ENCODE measurements at places on chromosomes 7 and 10. TPM values are rescaled to one million over a fixed set of nuclear protein-coding genes. Genes with fewer than 3 reads are reported as not detected.

DNA sequence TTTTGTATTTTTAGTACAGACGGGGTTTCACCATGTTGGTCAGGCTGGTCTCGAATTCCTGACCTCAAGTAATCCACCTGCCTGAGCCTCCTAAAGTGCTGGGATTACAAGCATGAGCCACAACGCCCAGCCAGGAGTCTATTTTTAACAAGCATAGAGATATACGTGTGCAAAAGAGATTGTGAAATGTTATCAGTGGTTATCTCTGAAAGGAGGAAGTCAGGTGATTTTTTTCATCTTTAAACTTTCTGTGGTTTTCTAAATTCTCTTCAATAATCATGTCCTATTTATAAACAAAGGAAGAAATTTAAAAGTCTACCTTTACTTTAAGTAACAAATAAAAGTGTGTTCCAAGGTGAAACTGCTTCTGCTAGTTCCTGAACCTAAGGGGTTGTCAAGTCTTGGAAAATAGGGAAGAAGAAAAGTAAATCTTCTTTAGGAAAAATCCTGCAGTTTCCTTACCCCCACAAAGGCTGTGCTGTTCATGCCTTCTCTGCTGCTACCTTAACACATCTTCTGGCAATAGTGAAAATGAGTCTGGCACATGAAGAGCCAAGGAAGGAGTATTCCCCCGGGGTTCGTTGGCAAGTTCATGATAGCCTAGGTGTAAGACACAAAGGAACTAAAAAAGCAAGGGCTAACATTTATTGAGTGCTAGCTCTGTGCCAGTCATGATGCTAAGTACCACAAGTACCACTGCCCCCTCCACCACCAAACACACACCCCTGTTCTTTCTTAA is 51.1 kb downstream of the CYP26A1 start:
- H3K4me3 ChIP-seq, result peak overlapping the region; percentile 25
- no peaks in the 10 kb centered on the region for H3K27me3 ChIP-seq
- peaks cover 33% of the 10 kb centered on the region for H3K4me1 ChIP-seq
- H3K27ac ChIP-seq, result peak overlapping the region; percentile 33

DNA sequence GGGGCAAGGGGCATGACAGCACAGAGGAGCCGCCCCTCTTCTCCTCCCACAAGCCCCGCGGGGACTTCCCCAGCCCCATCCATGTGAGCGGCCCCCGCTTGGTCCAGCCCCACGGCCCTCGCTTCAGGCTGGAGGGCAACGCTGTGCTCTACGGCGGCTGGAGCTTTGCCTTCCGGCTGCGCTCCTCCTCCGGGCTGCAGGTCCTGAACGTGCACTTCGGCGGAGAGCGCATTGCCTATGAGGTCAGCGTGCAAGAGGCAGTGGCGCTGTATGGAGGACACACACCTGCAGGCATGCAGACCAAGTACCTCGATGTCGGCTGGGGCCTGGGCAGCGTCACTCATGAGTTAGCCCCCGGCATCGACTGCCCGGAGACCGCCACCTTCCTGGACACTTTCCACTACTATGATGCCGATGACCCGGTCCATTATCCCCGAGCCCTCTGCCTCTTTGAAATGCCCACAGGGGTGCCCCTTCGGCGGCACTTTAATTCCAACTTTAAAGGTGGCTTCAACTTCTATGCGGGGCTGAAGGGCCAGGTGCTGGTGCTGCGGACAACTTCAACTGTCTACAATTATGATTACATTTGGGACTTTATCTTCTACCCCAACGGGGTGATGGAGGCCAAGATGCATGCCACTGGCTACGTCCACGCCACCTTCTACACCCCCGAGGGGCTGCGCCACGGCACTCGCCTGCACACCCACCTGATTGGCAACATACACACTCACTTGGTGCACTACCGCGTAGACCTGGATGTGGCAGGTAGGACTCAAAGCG is 5.1 kb downstream of the AOC1 start:
- no peaks in the 10 kb centered on the region for H3K4me1 ChIP-seq
- no peak overlapping the region for H3K27ac ChIP-seq
- peaks cover 13% of the 10 kb centered on the region for H3K27me3 ChIP-seq
- DNase-seq, result no peak
- H3K36me3 ChIP-seq, result no peaks in the 10 kb centered on the region

DNA sequence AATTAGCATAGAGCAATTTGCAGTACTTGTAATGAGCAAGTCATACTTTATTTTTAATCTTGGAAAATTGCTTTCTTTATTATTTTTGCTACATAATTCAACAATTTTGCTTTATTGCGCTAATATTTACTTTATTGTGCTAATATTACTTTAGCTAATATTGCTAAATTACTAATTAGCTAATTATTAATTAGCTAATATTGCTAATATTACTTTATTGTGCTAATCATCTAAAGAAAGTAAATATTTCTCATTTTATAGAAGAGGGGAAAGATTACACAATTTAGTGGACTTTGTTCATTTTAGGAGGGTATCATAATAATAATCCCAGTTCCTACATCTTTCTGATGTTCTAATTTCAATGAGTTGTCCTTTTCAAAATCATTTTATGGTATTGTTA is 61.2 kb downstream of the RUNDC3B start:
- no peaks in the 10 kb centered on the region for H3K36me3 ChIP-seq
- no peak overlapping the region for H3K27ac ChIP-seq
- no peaks in the 10 kb centered on the region for H3K27me3 ChIP-seq
- no peak overlapping the region for H3K4me3 ChIP-seq
- no peak for DNase-seq

GRCh38 chr10:48880016-48880705 is 59.5 kb downstream of the LRRC18 start:
- no peak overlapping the region for H3K27ac ChIP-seq
- DNase-seq, result no peak
- H3K4me1 ChIP-seq, result no peaks in the 10 kb centered on the region
- H3K4me3 ChIP-seq, result no peak overlapping the region
- H3K27me3 ChIP-seq, result no peaks in the 10 kb centered on the region

The TDRD1 gene
- 0.33 TPM for total RNA-seq

- H3K27ac ChIP-seq, result no peak overlapping the region
- no peak overlapping the region for H3K4me3 ChIP-seq
- no peaks in the 10 kb centered on the region for H3K36me3 ChIP-seq
- H3K4me1 ChIP-seq, result no peaks in the 10 kb centered on the region
- peaks cover 21% of the 10 kb centered on the region for H3K27me3 ChIP-seq
Measured at GRCh38 chr7:50559881-50560280, 5.3 kb downstream of the DDC start.

DNA sequence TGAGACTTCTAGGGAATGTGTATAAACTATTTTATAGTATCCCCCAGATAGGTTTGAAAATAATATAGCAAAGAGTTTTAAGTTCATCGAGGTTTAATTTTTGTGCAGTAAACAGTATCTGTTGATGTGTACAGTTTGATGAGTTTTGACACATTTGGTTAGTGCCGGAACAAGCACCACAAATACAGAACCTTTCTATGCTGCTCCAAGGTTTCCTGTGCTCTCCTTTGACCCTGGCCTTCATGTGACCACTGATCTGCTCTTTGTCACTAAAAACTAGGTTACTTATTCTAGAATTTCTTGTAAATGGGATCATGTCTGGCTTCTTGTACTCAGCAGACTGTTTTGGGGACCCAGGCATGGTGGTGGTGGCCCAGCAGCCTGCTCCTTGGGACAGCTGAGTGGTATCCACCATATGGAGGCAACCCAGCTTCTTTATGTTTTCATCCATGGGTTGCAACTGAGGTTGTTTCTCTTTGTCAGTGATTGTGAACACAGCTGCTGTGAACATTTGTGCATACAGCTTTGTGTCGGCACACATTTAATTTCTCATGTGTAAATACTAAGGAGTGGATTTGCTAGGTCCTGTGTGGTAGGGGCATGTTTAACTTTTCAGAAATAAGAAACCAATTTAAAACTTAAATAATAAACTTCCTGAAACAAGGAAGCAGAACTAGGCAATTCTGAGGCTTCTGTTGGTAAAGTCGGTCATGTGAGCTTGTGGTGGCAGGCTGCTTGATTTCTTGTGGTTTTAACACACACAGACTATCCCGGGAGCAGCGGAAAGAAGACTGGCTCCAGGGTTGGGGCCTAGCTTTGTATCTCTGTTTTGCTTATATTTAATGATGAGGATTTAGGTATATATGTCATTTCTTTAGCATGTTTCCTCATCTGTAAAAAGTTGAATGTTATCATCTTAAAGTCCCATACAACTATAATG is 219.4 kb downstream of the ABCA13 start:
- no peak overlapping the region for H3K27ac ChIP-seq
- DNase-seq, result no peak
- H3K27me3 ChIP-seq, result no peaks in the 10 kb centered on the region
- no peaks in the 10 kb centered on the region for H3K4me1 ChIP-seq

- no peaks in the 10 kb centered on the region for H3K4me1 ChIP-seq
- no peak overlapping the region for H3K27ac ChIP-seq
- no peaks in the 10 kb centered on the region for H3K36me3 ChIP-seq
- peaks cover 2% of the 10 kb centered on the region for H3K27me3 ChIP-seq
- no peak overlapping the region for H3K4me3 ChIP-seq
- no peak for DNase-seq
Measured at GRCh38 chr10:120286280-120286679, 170.7 kb upstream of the PLPP4 start.

DNA sequence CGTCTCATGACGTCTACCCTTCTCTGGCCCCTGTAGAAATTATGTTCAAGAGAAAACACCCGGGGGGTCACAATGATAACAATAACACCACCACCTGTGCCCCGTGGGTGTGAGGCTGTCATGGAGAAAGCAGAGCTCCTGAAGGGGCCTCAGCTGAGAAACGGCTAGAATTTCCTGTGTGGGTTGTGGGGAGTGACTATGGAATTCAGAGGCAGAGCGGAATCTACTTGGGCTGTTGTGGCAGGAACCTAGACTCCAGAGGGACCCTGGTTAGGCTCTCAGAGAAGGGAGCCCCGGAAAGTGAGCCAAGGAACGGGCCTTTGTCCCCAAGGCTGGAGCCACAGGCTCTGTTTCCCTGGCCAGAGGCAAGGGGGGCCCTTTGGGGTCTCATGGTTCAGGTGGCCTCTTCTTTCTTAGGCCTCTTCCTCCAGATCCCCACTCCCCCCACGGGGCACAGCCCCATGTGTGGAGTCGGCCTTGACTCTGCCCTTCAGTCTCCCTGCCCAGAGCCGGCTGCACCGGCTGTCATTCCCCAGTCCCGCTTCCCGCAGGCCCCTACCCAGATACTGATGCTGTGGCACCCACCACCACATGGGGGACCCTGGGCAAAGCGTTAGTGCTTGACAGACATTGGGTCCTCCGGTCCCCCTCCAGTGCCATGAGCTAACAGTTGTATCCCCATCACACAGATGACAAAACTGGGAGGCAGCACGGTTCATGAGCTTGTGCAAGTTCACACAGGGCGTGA is 6.5 kb upstream of the GIMAP8 start:
- H3K4me3 ChIP-seq, result no peak overlapping the region
- H3K4me1 ChIP-seq, result peaks cover 28% of the 10 kb centered on the region
- peaks cover 16% of the 10 kb centered on the region for H3K36me3 ChIP-seq
- DNase-seq, result no peak

DNA sequence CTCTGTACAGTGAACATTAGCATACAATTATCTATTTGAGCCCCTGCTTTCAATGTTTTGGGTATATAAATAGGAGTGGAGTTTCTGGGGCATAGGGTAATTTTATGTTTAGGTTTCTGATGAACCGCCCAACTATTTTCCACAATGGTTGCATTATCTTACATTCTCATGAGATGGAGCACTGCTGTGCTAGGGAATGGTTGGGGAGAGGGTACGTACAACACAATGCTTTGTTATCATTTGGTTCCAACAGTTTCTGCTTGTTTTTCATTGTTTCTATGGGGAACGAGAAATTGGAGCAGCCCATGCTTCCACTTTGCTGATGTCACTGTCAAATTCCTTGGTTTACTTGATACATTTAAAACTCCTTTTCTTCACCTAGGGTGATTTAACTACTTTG is 1115.3 kb downstream of the REEP3 start:
- H3K4me3 ChIP-seq, result no peak overlapping the region
- H3K27me3 ChIP-seq, result no peaks in the 10 kb centered on the region
- H3K36me3 ChIP-seq, result no peaks in the 10 kb centered on the region
- H3K27ac ChIP-seq, result no peak overlapping the region
- H3K4me1 ChIP-seq, result no peaks in the 10 kb centered on the region
- no peak for DNase-seq

GRCh38 chr7:2010551-2011265 is 222.0 kb downstream of the MAD1L1 start:
- no peaks in the 10 kb centered on the region for H3K27me3 ChIP-seq
- H3K27ac ChIP-seq, result no peak overlapping the region
- H3K4me1 ChIP-seq, result peaks cover 12% of the 10 kb centered on the region
- H3K4me3 ChIP-seq, result no peak overlapping the region
- DNase-seq, result no peak

The PDE6C gene
- total RNA-seq, result not detected

DNA sequence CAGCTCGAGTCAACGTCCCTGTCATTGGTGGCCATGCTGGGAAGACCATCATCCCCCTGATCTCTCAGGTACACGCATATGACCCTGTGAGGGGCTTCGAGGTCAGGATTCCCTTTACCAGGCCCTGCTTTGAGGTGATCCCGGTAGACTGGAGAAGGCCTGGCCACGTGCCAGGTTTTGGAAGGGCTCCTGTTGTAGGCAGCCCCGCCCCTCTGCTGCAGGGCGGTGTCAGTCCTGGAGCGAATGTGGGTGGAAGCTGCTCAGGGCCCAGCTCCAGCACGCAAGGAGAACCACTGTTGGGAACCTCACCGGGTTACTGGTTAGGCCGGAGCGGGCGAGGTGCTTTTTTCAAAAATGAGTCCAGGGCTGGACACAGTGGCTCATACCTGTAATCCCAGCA is 15.6 kb downstream of the MDH2 start:
- DNase-seq, result no peak
- H3K27ac ChIP-seq, result no peak overlapping the region
- no peaks in the 10 kb centered on the region for H3K27me3 ChIP-seq
- peaks cover 87% of the 10 kb centered on the region for H3K36me3 ChIP-seq

The CHST12 gene
- total RNA-seq, result 10.3 TPM

The IQUB gene
- 0.11 TPM for total RNA-seq

The SPAM1 gene
- total RNA-seq, result not detected

- no peak overlapping the region for H3K4me3 ChIP-seq
- no peaks in the 10 kb centered on the region for H3K36me3 ChIP-seq
- no peaks in the 10 kb centered on the region for H3K27me3 ChIP-seq
- DNase-seq, result no peak
- no peaks in the 10 kb centered on the region for H3K4me1 ChIP-seq
- no peak overlapping the region for H3K27ac ChIP-seq
Measured at GRCh38 chr10:85641479-85642009, 725.1 kb downstream of the GRID1 start.

GRCh38 chr7:50367100-50367499 is 62.6 kb downstream of the IKZF1 start:
- peaks cover 93% of the 10 kb centered on the region for H3K4me1 ChIP-seq
- H3K36me3 ChIP-seq, result peaks cover 92% of the 10 kb centered on the region
- no peaks in the 10 kb centered on the region for H3K27me3 ChIP-seq
- H3K4me3 ChIP-seq, result peak overlapping the region; percentile 1
- no peak for DNase-seq

- H3K27me3 ChIP-seq, result no peaks in the 10 kb centered on the region
- H3K4me1 ChIP-seq, result peaks cover 69% of the 10 kb centered on the region
- no peak overlapping the region for H3K4me3 ChIP-seq
- H3K36me3 ChIP-seq, result no peaks in the 10 kb centered on the region
- no peak for DNase-seq
- no peak overlapping the region for H3K27ac ChIP-seq
Measured at GRCh38 chr7:24722386-24723177, 34.7 kb downstream of the GSDME start.

- H3K27ac ChIP-seq, result no peak overlapping the region
- no peak overlapping the region for H3K4me3 ChIP-seq
- no peak for DNase-seq
- H3K27me3 ChIP-seq, result no peaks in the 10 kb centered on the region
- H3K4me1 ChIP-seq, result peaks cover 4% of the 10 kb centered on the region
Measured at GRCh38 chr7:50463035-50463434, 12.9 kb upstream of the FIGNL1 start.

The ADAP1 gene
- 9.4 TPM for total RNA-seq

The SPACDR gene
- total RNA-seq, result 2.7 TPM
